Airway epithelial cell (primary cell): ENCODE measurements at places on chromosomes 7 and 10. TPM values are rescaled to one million over a fixed set of nuclear protein-coding genes. Genes with fewer than 3 reads are reported as not detected.

Gene ELAPOR2
- 2.4 and 4.7 TPM in 2 replicates for total RNA-seq

Gene ZNF438
- 2.0 and 2.5 TPM in 2 replicates for total RNA-seq

Gene CD36
- total RNA-seq: 4.1 and 6.4 TPM in 2 replicates

Gene IFT22
- 15.4 and 16.5 TPM in 2 replicates for total RNA-seq

Gene KCNMA1
- 7.3 and 8.2 TPM in 2 replicates for total RNA-seq

Gene DYDC2
- total RNA-seq: not detected in 2 replicates

Gene CRYGN
- not detected in 2 replicates for total RNA-seq

Gene IFIT2
- total RNA-seq: 0.19 and 0.28 TPM in 2 replicates

Gene SUN3
- not detected in 2 replicates for total RNA-seq

Gene DNAJC12
- 0.14 and 0.28 TPM in 2 replicates for total RNA-seq

Gene SDK1
- 0.21 and 0.23 TPM in 2 replicates for total RNA-seq

Gene TAS2R41
- total RNA-seq: not detected in 2 replicates

Gene FAM13C
- 0.42 TPM in 1 of 2 replicates, not detected in the other for total RNA-seq

Gene EBLN1
- total RNA-seq: not detected in 2 replicates

Gene NXPH1
- not detected in 2 replicates for total RNA-seq
